ENCODE measurements at places on chromosomes 1 and 21.

DNA sequence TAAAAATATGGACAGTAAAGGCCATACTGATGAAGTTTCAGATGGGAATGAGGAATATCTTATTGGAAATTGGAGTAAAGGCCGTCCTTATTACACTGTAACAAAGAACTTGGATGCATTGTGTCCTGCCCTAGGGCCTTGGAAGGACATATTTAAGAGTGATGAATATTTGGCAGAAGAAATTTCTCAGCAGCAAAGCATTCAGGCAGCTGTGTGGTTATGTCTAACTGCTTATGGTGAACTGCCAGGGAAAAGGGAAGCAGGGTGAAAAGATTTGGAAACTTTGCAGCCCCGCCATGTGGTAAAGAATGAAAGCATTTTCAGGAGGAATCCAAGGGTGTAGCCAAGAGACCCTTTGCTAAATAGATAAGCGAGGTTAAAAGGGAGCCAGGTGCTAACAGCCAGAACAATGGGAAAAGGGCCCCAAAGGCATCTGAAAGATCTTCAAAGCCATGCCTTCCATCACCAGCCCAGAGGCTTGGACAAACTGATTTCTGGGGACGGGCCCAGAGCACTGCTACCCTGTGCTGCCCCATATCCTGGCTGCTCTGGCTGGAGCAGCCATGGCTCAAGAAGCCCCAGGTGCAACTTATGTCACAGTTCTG is 200.0 kb downstream of the PTPRU start:
- DNase-seq, result no peak

GRCh38 chr1:30045304-30046090 is 677.9 kb downstream of the MATN1 start:
- no peak for DNase-seq

DNA sequence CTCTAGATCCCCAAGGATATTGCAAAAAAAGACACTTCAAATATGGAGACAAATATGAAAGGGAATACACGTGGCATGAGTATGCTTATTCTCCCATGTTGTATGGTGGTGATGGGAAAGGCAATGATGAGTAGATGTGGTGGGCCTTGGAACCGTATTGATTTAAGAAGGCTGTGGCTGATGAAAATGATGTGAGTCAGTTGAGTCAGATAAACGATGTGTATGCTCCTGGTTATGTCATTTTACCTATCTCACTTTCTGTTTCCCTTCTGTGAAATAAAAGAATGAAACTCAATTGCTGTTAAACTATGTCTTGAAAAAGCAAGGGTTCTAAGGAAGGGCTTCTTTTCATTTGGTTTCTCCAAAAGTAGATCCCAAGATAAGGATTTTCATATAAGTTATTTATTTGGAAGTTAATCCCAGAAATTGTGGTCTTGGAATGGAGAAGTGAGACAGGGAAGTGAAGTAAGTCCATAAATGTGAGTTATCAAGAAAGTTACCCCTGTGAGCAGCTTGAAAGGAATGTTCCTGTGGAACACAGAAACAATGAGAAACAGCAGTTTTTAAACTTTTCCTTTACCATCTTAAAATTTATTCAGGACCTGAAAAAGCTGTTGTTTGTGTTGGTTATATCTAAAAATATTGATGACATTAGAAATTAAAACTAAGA is 292.0 kb downstream of the DUSP10 start:
- DNase-seq, result no peak

GRCh38 chr21:44749116-44749758 is 37.9 kb upstream of the TSPEAR start:
- DNase-seq, result no peak

DNA sequence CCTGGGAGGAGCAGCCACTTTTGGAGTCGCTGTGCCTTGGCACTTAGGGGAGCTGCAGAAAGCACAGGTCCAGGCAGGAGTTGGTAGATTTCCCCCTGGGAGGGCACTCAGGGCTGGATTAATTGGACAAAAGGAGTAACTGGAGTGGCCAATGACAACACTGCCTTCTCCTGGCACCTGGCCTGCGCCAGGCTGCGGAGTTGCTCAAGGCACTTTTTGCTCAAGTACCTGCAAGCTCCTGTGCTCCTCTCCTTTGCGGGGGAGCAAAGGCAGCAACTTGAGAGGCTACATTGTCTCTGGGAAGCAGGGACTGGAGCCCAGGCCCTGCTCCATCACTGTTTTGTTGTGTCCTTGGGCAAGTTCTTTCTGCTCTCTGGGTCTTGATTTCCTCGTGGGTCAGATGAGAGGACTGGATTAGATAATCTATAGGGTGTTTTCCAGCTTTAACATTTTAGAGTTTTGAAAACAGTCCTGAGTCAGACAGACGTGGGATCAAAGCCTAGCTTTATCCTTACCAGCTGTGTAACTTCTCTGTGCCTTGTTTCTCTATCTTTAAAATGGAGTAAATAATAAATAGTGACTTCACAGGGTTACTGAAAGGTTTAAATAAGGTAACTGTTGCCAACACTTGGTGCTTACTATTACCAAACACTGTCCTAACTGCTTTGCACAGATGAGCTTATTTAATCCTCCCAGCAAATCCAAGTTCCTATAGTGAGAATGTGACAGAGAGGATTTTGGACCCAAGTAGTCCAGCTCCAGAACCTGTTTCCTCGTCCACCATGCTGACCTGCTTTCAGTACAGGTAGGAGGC is 18.0 kb upstream of the GRHL3 start:
- no peak for DNase-seq

- DNase-seq, result peak; percentile 62
These were observed 12.2 kb downstream of the ADAMTSL4 start for GRCh38 chr1:150561254-150561973.

GRCh38 chr1:228160201-228160761 is 5.3 kb upstream of the IBA57 start:
- no peak for DNase-seq

DNA sequence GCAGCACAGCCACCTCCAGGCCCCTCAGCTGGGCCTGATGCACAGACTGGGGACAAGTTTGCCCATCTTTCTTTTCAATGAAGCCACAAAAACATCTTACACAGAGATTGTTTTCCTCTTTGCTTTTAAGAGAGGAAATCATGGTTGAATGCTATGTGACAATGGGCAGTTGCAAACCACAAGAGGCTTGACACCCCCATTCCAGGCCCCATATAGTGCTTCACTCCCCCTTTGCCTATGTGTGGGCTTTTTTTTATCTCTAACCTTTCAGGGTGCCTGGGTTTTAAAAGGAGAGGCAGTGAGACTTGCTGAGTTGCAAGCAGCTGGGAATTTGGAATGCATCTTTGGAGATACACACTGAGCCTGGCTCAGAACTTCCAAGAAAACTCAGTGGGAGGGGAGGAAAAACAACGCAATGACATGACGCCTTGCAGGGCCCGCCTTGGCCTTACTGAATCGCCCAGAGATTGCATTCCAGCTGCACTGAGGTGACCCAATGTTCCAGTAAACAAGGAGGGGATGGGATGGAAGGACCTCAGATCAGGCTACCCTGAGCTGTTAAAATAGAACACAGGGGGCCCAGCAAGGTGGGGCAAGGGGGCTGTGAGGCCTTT is 145.2 kb upstream of the ZNF648 start:
- DNase-seq, result no peak

DNA sequence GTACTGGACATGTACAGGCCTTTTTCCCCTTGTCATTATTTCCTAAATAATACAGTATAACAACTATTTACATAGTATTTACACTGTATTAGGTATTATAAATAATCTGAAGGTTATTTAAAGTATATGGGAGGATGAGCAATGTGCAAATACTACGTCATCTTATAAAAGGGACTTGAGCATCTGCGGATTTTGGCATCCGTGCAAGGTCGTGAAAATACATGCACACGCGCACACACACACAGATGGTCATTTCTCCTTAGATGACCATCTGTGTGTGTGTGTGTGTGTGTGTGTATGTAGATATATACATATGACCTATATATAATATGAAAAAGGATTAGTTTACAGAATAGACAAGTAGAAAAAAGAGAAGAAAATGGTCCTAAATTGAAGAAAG is 15.4 kb downstream of the ALG14 start:
- DNase-seq, result no peak

DNA sequence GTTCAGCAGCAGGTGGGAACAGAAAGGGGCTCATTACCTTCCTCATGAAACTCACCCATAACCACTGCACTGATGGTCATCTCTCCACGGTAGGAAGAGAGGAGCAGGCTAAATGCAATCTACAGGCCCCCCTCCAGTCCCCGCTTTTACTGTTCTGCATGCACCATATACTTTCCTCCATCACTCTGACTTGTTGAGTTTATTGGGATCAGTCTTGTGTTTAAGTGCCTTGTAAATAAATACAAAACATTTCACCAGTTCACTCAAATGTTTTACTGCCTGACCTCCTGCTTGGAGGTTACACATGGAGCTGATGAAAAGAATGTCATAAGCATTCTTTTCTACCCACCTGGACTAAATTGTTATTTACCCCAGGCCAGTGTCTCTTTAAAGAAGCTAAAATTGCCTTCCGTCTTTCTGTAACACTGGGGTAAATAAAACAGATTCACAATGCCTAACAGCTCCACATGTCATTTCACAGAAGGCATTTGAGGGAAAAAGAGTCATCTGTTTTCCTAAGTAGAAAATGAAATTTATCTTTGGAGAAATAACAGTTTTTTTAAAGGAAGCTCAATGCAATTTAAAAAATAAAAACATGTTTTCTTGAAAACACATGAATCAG is 30.7 kb downstream of the PTPN14 start:
- no peak for DNase-seq

- DNase-seq, result no peak
These were observed 18.5 kb upstream of the SAMD11 start for GRCh38 chr1:905071-905749.

- no peak for DNase-seq
These were observed 54.5 kb downstream of the ARHGEF10L start for GRCh38 chr1:17594026-17594425.

DNA sequence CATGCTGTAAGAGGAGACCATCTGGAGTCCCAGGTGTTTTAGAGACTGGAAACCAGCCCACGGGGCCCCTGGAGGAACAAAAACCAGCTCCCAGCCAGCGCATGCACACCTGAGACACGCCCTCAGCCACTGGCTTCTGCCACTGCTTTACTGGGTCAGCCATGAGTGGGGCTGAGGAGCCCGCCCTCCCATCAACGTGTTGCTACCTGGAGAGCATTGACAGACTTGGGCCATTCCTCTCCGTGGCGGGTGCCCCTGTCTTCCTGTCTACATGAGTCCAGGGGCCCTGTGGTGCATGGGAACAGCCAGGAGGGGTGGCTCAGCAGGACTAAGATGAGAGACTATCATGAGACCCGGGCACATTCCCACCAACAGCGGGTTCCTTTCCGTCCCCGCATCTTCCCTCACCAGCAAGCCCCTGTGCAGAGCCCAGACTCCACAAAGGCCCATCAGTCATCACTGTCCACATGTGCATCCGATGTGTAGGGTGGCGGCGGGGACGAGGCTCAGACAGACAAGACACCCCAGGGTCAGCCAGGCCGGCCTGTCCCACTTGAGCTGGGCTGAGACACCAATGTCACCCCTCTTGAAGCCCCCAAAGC is 45.4 kb upstream of the POFUT2 start:
- DNase-seq, result no peak

DNA sequence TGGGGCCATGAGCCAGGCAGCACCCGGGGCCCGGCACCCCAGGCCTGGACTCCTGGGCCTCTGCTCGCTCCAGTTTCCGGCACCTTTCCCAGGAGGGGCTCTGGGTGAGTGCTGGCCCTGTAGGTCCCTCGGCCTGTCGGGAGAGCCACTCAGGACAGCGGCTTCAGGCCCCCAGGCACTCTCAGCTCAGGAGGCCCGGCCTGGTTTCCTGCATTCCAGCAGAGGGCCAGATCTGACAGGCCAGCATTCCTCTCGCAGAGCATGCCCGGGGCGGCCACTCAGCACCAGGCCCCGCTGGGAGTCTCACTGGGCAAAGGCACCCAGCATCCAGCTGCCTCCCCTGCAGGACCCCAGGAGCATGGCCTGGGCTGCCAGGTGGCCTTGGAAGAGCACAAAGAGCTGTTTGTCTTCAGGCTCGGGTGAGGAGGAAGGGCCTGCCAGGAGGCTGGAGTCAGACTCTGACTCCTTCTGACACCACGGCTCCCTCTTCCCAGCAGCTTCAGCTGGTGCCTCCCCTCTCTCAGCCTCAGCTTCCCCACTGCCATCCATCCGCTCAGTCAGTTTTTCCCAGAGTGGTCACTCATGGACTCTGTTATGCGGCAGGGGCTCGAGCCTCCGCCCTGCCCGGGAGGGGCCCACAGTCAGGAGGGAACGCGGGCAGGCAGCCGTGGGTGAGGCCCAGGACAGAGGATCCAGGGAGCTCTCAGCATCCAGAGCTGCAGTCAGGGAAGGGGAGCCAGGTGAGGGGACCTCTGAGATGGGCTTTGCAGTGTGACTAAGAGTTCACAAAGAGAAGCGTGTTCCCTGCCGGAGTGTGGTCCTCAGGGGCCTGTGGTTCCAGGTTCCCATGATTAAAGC is 51.7 kb downstream of the WNT9A start:
- DNase-seq, result peak; percentile 1

GRCh38 chr1:118145721-118146120 is 39.3 kb downstream of the SPAG17 start:
- DNase-seq, result no peak

DNA sequence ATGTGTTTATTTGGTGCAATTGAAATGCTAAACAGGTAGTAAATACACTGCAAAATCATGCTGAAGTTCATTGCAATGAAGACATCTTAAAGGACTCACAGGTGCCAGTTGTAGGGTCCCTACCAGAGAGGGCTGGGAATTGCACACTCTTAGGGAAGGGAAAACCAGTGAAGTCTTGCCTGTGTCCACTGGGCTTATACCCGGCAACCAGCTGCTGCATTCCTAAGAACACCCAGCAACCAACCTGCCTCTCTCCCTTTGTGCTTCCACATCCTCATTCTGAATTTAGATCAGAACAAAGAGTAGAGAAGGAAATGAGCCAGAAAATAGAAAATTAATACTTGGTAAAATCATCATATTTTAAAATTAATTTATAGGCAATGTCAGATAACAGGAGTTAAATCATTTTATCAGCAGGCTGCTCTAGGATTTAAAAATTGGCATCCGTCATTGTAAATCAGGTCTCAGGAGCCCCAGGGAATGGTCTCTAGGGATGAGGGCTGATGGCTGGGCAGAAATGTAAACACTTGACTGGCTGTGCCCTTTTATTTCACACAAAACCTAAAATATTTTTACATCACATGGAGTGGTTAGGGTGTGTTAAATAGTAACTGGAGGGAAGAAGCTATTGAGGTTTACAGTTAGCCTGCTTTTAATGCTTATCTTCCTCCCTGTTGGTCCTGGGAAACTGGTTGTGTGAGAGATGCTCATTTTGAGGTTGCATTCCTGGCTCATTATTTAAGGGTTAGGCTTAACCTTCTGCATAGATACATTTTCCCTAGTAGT is 31.3 kb downstream of the PTGFRN start:
- DNase-seq, result no peak

Measured in activated gamma-delta T cell treated with Interleukin-2 at 50 U/mL for 16 hours (primary cell).